Placental pericyte (primary cell): ENCODE measurements at places on chromosomes 3 and 15. TPM values are rescaled to one million over a fixed set of nuclear protein-coding genes. Genes with fewer than 3 reads are reported as not detected.

Gene FOXB1
- not detected in 2 replicates for total RNA-seq

Gene PLA2G4B
- 0.66 and 1.7 TPM in 2 replicates for total RNA-seq

Gene ISL2
- total RNA-seq = 0.14 TPM in 1 of 2 replicates, not detected in the other

Gene SNURF
- total RNA-seq = 4.2 and 6.3 TPM in 2 replicates

Gene HGD
- total RNA-seq = 0.14 and 0.88 TPM in 2 replicates

Gene SSUH2
- total RNA-seq = not detected in 2 replicates

Gene ECE2
- total RNA-seq = not detected in 2 replicates

Gene AMOTL2
- total RNA-seq = 87.1 and 140 TPM in 2 replicates

Gene TRH
- not detected in 2 replicates for total RNA-seq

Gene WNT5A
- 128 and 1,124 TPM in 2 replicates for total RNA-seq

Gene GOLGA8J
- not detected in 2 replicates for total RNA-seq

Gene NANOGP8
- not detected in 2 replicates for total RNA-seq

Gene MCTP2
- total RNA-seq = 35.4 and 53.6 TPM in 2 replicates

Gene CCR2
- not detected in 2 replicates for total RNA-seq

Gene SCN5A
- 0.22 and 1.1 TPM in 2 replicates for total RNA-seq

Gene RASL12
- 0.22 and 1.6 TPM in 2 replicates for total RNA-seq
